ENCODE measurements at places on chromosomes 1 and 21.

DNA sequence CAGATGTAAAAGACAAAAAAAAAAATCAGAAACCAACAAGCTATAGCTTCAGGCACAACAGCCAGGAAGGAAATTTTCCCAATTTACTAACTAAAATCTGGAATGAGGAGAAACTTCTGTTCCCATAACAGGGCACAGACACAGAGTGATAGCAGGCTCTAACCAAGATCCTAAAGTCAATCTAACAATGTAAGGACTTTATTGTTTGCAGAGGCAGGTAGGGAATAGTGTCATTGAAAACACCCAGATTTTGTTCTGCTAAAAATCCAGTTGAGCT is 166.6 kb upstream of the ATP1B1 start:
- no peak for DNase-seq

DNA sequence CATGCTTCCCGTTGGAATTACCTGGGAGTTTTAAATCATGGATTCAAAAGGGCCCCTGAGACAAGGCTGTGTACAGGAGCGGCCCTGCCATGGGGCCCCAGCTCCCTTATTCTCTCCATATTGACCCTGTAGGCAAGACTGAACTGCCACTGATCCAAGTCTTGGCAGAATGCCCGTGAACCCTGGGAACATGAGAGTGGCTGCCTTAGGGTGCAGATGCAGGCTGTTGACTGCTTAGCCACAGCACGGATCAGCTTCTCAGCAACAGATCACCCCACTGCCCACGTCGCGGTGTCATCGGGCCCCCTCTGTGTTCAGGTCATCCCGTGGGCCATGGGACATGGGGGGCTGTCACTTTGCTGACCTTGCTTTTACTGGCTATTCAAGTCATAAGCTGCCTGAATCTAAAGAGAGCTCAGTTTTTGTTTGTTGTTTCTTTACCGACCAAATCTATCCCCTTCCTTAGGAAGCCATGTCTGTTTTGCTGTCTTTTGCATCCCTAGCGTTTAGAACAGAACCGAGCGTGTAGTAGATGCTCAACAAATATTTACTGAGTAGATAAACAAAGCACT is 83.4 kb downstream of the MATN1 start:
- DNase-seq = no peak

DNA sequence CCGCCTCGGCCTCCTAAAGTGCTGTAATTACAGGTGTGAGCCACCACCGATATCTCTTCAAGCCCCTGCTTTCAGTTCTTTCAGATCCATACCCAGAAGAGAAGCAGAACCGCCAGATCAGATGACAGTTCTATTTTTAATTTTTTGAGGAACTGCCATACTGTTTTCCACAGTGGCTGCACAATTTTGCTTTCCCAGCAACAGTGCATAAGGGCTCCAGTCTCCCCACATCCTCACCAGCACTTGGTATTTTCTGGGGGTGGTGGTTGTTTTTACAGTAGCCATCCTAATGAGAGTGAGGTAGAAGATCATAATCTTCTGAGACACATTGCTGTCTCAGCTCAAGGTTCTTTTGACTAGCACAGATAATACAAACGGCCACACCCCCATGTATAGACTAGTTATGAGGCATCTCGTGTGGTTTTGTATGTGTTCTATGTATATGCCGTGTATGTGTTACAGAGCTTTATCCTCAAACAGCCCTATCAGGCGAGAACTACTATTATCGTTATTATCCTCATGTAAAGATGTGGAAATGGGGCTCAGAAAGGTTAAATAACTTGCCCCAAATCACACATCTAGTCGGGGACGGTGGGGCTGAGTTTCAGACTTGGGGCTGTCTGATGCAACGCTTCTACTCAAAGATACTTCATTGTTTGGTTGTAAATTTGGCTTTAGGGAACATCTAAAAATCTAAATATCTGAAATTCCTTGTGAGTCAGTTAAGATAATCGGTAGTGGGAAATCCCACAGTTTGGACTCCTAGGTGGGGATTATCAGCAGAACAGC is 12.0 kb downstream of the FHAD1 start:
- no peak for DNase-seq

GRCh38 chr21:42025376-42026081 is 15.4 kb upstream of the ZBTB21 start:
- DNase-seq = no peak

GRCh38 chr1:54710434-54710833 is 5.2 kb upstream of the TTC4 start:
- no peak for DNase-seq

GRCh38 chr1:2185880-2186855 is 8.4 kb downstream of the FAAP20 start:
- DNase-seq = no peak

DNA sequence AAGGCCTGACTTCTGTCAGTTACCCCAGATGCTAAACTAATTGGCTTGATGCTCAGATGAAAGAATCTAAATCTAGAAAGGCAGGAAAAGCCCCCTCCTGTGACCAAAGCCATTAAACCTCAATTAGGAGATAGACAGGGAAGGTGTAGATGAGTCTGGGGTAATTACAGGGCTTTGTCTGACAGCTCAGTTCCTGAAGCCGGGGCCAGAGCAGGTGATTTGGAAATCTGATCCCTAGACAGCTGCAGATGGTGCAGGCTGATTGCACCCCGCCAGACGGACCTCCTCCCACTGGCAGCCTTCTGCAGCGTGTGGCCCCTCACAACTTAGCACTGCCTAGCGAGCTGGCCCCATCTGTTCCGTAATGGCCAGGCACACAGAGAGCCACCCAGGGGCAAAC is 395.1 kb downstream of the HLX start:
- DNase-seq = no peak

DNA sequence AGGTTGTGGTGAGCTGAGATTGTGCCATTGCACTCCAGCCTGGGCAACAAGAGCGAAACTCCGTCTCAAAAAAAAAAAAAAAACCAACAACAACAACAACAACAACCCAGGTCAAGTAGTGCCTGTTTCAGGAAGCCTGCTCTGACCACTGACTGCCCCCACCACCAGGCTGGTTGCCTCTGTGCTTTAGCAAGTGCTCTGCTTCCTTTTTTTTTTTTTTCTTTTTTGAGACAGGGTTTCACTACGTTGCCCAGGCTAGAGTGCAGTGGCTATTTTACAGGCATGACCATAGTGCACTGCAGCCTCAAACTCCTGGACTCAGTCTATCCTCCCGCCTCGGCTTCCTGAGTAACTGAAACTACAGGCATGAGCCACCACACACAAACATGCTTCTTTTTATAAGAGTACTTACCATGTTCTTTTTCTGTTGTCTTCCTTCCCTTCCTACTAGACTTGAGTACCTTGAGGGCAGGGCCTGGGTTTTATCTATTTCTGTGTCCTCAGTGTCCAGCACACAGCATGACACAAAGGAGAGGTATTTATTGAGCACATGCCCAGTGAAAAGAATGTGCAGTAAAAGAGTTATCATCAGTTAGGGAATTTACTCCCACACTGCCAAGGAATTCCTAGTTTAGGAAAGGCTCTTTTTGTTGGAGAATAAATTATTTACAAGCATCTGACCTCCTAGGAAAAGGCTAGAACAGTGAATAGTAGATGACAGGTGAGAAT is 9.9 kb upstream of the COA7 start:
- no peak for DNase-seq

GRCh38 chr1:81325397-81325796 is 475.3 kb upstream of the ADGRL2 start:
- DNase-seq = no peak

GRCh38 chr1:26279456-26280332 is at the start of gene SH3BGRL3:
Gene SH3BGRL3, plus strand, starts transcription at chr1:26280086. Its CDS starts 70 bp downstream, at chr1:26280156.
- no peak for DNase-seq

DNA sequence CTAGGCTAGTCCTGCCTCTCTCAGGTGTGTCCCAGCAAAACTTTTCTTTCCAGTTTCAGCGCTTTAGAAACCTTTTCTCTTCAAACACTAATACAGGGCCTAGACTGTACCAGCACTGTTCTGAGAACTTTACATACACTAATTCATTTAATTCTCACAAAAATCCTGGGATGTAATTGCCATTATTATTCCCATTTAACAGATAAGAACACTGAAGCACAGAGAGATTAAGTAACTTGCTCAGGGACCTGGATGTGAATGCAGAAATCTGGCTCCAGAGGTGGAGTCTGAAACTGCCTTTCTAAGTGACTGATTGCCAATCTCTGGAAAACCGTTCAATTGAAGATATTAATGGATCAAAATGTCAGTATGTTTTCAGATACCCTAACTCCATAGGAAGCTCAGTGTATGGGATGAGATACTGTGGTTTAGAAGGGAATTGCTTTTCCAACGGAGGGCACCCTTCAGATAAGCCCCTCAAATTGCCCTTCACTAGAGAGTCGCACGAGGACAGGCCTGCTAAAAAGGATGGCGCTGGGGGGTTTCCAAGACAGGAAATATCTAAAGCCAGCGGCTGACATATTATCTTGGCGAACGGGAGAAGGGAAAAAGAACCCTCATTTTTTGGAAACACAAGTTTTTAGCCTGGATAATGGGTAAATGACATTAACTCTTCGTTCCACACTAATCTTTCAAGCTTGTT is 698 bp upstream of the UCK2 start:
- no peak for DNase-seq

GRCh38 chr1:161933592-161934588 is 89.8 kb downstream of the OLFML2B start:
- DNase-seq = no peak

All from cerebellar nuclear complex (tissue), 1 donor.